ENCODE measurements at places on chromosomes 5 and 9. TPM values are rescaled to one million over a fixed set of nuclear protein-coding genes. Genes with fewer than 3 reads are reported as not detected.

The ECM2 gene
- total RNA-seq: not detected

DNA sequence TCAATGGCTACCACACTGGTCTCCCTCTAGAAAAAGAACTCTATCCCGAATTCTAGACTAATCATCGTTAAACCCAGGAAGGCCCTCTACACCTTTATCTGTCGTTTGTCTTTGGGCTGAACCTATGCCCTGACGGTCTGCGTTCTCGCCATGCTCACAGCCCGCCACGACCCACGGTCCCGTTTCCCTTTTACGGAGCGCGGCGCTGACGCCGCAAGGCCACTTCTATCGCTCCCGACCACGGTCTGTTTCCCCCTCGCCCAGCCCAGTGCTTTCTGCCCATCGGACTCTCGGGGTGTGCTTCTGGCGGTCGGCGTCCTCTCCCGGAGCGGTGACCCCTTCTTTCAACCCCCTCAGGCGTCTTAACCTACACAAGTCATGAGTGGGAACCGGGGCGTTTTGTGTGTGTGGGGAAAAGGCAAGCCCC, 974 bp downstream of the C9orf40 start:
- peak; percentile 40 for DNase-seq

DNA sequence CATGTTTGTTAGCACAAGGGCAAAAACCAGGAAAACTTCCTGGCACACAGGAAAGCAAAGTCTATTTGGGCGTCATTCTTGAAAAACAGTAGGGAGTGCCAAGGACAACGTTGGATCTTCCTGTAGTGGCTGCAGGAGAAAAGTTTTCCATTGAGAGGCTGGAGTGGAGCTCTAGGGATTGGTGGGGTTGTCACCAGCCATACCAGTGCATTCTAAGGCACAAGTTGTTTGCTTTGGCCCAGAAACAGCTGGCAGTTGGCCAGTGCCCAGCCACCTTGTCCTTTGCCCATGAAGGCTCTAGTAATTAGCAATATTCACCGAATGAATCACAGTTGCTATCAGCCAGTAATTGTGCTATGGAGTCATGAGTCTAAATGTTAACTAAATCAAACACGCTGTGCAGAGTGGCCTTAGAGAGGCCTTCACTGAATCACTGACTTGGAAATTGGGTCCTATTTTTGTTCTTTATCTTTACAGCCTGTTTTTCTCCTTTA, 26.4 kb downstream of the TNFSF15 start:
- no peak for DNase-seq

DNA sequence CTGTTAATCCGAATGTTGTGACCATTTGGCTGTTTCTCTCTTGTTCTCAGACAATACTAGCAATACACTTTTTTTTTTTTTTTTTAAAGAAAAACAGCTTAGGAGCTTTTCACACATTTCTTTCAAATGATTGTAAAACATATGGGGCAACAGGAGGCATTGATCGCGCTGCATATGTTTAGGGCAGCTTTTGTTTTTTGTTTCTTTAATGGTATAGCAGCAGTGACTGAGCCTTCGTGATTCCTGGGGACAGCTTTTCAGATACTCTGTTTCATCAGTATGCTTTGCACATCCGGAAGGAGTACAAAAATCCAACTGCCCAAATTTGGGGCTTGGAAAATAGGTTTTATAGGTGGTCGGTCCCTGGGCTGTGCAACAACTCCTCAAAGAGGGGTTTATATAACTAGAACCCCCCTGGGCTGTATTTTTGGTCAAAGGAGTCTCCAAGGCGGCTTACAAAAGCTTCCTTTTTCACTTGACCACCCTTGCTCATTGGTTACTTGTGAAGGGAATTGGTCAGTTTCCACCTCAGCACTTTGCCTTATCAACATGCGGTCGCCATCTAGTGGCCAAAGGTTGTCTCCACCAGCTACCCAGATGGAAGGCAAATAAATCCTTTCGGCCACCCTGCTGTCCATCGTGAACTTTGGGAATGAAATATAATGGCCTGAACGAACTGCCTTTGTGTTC, 91.8 kb downstream of the PDE6A start:
- DNase-seq: no peak

DNA sequence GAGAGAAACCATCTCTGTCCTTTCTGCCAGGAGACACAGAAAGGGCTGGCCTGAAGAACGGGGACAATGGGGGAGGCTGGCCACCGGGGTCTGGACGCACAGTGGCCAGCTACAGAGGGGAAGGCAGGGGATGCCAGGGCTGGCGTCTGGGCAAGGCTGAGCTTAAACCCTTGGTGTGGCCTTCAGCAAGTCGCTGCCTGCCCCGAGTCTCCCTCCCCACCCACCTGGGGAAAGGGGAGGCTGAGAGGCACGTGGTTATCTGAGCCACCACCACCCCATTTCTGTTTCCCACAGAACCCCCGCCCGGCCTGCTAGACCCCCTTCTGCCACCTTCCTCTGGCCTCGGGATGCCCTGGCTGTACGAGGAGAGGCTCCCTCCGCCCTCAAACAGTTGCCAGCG, 115.3 kb downstream of the VAV2 start:
- DNase-seq: no peak

The IFNK gene
- total RNA-seq: not detected

Measured in activated T-helper 2 cell treated with anti-CD3 and anti-CD28 coated beads, Interferon-gamma antibody, Interleukin-2, Interleukin-4, amounts not matched to agents 10 μg/mL and 5 μg/mL and 100 μg/mL, durations not matched to agents 14 hours and 24 hours and 36 hours (primary cell).